COLO829 (cell line): ENCODE measurements at places on chromosomes 2 and 18.
A peak's percentile ranks its signal among the peaks of the same experiment; 100 is the strongest.

GRCh38 chr2:134674687-134675086, 44.1 kb downstream of the TMEM163 start:
- DNase-seq, result no peak

- DNase-seq, result no peak
These were observed 341.7 kb downstream of the PIK3C3 start for GRCh38 chr18:42296723-42297122.

DNA sequence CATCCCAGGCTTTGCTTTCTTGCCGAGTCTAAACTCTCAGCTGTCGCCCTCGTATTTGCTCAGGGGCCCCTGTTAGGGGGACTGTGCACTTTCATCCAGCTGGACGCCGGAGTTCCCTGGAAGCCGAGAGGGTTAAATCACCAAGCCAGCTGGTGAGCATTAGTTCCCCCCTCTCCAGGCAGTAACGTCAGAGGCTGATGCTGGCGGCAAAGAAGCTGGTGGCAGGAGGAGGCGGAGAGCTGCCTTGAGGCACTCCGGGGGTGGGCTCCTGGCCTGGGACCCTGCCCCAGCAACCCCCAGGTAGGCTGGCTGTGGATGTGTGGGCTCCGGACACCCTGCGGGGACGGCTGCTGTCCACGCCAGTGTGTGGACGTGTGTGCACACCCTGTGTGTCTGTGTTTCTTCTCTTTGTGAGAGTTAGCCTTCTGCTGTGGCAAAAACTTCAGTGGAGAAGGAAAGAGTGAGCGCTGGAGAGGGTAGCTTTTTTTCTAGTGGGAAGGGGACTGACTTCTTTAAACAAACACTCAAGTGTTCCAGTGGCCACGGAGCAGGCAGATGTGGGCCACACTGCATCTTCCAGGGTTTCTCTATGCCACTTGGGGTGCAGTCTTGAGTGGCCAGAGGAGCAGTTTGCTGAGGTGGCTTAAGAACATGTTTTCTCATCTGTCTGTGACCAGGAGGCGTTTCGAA, 84.7 kb downstream of the GLI2 start:
- DNase-seq, result no peak

DNA sequence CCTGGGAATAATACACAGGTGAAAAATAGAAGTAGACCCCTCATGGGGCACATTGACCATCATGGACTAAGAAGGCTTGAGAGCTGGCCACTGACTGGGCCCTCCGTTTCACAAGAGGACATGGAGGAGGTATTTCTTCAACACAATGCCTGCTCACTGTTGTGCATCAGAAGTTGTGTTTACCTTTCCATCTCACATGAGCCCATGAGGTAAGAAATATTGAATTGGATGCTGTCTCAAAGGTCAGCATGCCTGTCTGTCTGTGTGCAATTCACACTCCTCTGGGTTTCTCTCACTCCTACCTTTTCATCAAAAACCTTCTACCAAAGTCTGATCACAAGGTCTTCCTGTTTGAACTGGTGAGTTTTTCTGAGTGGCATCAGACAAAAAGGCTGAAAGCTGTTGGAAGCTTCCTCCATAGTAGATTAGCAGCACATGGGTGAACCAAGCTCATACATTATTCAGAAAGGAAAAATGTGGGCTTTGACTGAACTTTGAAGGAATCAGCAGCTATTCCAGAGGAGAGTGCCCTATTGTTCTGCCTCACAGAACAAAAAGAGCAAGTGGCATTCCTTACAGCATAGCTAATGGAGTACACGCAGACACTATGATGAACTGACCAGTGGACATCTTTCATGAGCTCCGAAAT, 143.2 kb upstream of the RND3 start:
- DNase-seq, result peak; percentile 83

GRCh38 chr18:13640266-13640860, 86.0 kb downstream of the FAM210A start:
- no peak for DNase-seq

GRCh38 chr2:121298476-121298875, 13.5 kb upstream of the TFCP2L1 start:
- no peak for DNase-seq

DNA sequence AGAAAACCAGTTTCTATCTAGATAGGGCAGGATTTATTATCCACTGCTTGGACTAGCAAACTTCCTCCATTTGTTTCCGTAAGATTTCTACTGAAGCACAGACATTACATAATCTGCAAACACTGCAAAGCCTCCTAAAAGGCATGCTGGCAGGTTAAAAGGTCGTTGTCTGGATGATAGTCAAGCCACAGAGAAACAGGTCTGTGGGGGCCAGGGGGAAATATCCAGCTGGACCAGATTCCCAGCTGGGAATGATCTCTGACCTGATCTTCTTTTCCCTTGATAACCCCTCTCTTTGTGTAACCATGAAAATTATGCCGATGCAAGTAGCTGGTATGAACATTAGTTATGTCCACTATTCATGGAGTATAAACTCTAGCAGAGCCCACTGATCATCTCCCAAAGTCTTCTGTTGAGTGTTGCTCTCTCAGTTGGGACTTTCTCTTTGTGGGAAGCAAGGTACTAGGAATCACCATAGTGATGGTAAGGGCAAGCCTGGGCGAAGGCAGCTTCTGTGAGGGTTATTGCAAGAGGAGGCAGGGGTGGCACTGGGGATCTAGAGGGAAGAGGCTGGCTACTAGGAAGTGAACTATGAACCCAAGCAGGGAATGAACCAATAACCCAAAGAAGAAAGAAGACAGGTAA, 61.3 kb downstream of the GDF7 start:
- no peak for DNase-seq

GRCh38 chr2:56009758-56010458, 86.3 kb upstream of the EFEMP1 start:
- peak; percentile 29 for DNase-seq

GRCh38 chr2:226585130-226585561, 214.5 kb downstream of the IRS1 start:
- no peak for DNase-seq

DNA sequence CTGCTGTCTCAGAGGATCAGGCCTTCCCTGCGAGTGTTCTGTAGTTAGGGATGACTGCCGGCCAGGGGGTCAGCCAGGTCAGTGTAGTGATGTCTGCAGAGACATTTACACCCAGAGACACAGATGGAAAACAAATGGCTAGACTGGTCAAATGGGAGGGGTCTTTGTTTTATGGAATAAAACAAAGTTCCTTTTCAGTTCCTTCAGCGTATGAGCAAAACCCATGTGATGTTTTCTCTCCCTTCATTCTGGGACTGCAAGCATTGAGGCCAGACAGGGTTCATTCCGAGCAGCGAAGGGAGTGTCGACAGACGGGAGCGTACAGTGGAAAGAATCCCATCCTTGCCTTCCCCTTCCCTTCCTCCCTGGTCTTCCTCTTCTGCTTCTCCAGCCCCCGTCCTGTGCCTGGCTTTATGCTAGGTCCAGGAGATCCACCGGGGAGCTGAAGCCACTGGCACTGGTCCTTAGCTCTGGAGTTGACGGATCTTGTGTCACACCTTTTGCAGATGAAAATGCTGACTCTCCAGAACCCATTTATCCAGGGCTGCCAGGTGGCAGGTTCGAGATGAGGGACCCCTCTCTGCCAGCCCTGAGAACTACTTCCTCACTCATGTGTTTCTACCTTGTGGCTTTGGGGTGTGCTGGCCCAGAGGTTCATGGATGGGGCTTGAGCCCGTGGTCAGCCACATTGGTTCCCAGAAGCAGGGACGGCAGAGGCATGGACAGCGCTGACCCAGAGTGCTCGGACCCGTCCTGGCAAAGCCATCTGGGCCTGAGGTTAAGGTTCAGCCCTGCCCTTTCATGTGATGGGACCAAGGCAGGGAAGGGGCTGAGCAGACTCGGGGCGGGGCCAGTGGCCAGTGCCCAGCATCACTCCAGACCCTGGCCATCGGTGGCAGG, 24.2 kb downstream of the ITGB1BP1 start:
- DNase-seq, result peak; percentile 79

DNA sequence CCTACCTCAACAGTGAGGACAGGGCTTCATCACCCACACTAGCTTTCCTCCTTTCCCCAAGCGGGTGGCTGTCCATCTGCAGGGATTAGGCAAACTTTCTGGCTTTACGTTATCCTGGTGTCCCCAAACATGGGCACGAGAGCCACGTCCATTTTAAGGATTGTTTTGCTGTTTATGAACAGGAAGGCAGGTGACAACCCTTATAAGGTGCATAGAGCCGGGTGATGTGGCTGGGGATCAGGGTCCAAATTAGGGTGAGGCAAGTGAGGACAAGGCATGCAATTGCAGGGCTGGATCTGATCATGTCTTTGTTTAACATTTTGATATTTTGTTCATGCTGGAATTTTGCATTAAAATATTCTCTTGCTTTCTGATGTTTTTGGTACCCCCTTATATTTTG, 27.6 kb upstream of the ITGA6 start:
- no peak for DNase-seq

DNA sequence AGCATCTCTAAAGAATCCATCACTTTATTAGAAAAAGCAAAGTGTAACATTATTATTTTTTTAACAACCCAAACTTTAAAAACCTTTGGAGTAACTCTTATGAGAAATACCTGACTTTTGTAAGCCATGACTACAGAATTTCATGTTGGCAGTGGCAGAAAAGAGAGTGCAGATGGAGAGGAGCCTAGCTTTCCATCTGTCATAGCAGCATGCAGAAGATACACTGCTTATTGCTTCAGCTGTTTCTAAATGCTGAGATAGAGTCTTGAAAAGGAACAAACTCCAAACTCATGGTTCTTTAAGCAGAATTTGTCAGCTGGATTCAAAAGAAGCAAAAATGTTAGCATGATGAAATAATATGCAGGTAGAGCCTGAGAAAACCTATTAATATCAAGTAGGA, 1130.3 kb downstream of the DPP10 start:
- no peak for DNase-seq

GRCh38 chr2:216538538-216538937, 39.9 kb downstream of the RPL37A start:
- DNase-seq, result no peak

GRCh38 chr2:319059-319600, 31.2 kb upstream of the ALKAL2 start:
- DNase-seq, result no peak

DNA sequence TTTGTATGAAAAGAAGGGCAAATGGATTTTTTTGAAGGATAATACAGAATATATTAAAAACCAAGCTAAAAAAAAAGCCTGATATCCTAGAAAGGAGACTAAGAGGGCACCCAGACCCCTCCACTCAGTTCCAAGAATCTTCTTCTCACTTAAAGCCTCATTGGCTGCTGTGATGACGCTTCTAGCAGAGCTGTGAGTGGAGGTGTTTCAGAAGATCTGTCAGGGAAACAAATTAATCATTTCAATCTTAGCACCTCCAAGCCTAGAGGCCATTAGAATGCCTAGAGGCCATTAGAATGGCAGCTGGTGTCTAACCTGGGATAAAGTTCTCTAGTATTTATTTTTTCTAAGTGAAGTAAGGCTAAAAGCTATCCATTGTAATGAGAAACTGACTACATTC, 164.2 kb upstream of the TMEM200C start:
- DNase-seq, result no peak

- DNase-seq, result no peak
These were observed 191.3 kb downstream of the TFCP2L1 start for GRCh38 chr2:121093692-121094091.

DNA sequence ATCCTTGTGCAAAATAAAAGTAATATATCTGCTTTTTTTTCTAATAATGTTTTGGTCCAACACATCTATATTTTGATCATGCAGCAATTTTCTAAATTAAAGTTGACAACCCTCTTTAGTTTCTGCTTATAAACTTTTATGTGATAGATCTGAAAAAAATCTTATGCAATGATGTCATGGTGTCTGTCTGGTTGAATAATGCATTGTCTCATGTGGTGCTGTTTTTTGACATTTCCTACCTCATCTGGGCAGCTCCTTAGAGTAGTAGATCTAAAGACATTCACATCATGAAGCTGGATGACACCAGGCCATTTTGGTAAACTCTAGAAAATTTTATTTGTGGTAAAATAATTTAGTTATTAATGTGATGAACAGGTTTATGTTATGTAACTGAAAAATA, 106.8 kb upstream of the FN1 start:
- DNase-seq, result no peak

DNA sequence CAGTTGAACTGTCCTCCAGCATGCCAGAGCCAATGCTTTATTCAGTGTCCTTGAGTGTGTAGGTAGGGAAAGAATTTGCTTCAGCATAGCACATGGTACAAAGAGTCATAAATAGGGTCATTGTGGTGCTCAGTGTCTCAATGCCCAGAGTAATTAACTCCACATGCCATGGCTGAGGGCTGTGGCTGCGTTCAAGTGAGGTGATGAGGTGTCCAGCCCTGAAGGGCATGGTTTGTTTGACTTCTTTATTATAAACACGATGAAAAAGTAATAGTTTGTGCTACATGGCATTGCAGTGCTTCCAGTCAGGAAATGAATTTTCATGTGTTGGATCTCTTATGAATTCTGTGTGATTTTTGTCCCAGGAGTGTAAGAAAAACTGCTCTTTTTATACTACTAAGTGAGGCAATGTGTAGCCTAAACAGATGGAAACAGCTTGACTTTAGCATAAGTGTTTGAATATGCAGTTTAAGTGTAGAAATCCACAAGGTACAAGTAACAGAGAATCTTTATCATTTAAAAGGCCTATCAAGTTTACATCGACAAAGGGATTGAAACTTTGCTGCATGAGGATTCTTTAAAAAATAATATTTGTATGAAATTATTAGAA, 507.9 kb upstream of the CDH2 start:
- DNase-seq, result peak; percentile 56

GRCh38 chr2:232328516-232329460, 49.8 kb upstream of the ALPP start:
- DNase-seq, result no peak

DNA sequence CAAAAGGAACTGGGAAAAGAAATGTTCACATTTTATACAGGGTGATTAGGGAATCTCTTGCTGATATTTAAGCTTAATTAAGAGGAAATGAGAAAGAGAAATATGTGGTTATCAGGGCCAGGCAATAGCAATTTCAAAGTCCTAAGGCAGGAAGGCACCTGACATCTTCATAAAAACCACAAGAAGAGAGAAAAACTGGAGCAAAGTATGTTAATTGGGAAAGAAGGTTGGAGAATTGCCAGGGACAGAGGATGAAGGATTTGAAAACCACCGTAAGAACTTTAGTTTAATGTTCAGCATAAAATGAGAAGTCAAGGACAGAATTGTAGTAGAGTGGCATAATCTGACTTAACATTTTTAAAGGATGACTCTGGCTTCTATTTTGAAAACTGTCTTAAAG, 691.8 kb upstream of the NRXN1 start:
- DNase-seq, result no peak

DNA sequence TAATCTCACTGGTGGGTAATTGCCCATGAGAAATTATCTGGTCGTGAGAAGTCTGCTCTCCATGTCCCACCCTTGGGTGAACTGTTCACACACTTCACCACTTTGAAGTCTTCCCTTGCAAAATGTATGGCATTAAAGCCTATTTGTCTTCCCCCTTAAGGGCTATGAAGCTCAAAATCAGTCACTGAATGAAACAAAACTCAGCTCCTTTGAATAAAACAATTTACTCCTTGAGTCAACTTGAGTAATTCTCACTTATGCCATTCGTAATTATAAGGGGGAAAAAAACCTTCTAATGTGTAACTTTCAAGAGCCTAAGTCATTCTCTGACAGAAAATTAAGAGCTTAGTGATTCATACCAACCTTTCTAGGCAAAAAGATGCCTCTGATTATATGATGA, 48.8 kb upstream of the REL start:
- no peak for DNase-seq
